ENCODE measurements at places on chromosomes 6 and 20.

GRCh38 chr6:129195161-129195560 lies 312.2 kb downstream of the LAMA2 start:
- no peak for DNase-seq

DNA sequence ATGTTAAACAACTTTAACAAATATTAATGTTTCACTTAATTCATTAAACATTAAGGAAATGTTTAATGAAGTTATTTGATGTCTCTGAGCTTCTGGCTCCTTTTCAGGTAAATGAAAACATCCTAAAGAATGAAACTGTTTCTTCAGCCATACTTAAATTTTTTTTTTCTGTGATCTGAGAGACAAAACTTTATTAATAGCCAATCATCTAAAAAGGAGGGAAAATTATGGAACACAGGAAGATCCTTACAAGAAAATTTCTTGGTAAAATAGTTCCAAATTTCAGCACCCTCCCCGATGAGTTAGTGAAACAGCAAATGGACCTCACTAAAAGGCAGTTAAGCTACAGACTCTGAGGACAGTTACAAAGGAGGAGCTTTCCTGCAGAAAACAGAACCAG lies 185.2 kb downstream of the REV3L start:
- DNase-seq: no peak

DNA sequence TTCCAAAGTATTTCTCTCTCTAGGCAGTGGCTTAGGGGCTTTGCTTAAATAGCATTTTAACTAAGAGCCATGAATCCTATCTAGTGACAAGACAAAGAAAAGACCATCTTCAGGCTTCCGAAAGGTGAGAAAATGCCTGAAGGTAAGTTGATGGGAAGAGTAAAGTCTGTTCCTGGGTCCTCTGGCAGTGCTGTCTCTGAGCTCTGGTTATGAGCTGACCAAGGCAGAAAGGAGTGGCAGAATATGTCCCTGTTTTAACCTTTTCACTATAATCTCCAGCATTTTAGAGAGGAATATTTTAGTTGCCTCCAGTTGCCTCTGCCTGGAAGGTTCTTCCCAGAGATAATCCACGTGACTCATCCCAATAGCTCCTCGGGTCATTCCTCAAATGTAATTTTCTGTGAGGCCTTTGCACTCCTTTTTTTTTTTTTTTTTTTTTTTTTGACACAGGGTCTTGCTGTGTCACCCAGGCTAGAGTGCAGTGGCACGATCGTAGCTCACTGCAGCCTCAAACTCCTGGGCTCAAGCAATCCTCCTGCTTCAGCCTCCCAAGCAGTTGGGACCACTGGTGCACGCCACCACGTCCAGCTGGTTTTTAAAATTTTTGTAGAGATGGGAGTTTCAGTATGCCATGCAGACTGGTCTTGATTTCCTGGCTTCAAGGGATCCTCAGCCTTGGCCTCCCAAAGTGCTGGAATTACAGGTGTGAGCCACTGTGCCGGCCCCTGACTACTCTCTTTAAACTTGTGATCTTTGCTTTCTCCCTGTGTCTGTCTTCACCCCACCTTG lies 3.7 kb upstream of the ARMH2 start:
- no peak for DNase-seq

DNA sequence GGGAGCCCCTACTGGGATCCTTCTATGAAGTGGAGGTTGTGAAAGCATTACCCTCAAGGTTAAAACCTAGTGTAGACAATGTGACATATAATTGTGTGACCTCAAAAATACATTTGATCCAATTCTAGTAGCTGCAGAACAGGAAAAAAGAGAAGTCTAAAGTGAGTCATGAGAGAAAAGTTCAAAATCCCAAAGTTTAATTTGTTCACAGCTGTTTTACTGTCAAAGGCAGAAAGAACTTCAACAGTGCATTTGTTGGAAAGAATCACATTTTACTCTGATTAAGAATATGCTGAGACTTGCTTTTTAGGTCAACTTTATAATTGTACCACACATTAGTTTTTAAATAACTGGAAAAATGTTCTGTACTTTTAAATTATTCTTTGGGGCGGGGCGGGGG lies 1027.4 kb upstream of the FLRT3 start:
- no peak for DNase-seq

DNA sequence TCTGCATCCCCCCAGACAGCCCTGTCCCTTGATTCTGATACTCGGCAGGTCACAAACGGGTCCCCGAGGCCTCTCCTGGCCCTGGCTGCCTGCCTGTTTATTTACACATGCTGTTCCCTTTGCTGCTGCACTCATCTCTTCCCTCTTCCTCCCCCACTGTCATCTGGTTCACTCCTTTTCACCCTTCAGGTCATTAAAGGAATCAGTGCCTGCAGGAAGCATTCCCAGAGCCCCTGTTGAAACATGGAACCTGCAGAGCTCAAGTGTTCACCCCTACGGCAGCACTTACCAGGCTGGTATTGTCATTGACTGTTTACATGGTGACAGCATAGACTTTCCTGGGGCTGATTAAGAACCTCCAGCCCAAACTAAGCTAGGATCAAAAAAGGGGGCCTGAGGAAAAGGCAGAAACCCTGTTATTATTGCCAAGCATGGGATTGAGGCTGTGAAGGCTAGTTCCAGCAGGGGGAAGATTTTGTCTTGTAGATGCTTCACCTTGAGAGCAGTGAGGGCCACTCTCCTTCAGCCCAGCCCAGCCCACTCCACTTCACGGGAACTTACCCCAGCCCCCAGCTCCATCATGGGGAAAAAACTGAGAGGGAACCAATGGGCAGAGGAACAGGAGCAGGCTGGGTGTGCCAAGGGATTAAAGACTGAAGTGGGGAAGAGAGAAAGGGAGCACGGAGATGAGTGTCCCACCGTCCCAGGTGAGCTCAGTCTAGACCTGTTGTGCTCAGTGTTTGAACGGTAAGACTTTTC lies 73.2 kb downstream of the JPH2 start:
- DNase-seq: no peak

DNA sequence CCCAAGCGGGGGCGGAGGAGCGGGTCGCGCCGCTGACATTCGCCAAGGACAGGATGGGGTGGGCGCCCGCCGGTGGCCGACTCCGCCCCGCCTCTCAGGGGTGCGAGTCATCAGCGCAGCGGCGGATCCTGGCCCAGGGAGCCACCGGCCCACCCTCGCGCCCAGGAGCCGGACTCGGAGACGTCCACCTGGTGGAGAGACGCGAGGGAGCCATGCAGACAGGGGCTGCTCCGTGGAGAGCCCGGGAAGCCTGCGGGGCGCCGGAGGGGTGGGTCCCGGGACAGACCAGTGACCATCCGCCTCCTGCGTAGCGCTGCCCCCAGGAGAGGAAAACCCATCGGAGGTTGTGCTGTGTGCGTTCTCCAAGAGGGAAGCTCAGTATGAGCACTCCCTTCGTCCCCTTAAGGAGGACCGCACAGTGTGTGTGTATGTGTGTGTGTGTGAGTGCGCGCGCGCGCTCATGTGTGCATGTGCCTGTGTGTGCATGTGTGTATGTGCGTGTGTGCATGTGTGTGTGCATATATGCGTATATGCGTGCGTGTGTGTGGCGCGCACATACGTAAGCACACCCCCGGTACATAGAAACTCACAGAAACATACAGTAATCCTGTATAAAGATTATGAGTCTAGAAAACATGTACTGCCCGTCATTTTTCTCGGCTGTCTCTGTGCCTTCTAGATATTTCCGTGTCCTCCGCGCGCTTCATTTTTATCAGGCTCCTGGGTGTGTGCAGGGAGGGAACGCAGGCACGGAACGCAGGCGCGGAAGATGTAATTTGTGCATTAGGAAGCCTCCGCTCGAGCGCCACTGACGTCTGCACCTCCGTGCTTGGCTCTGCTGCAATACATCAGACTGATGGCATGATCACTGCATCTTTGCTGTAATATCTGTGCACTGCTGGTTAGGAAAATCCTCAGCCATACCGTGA lies 158.9 kb downstream of the TBXT start:
- DNase-seq: no peak

GRCh38 chr6:55014321-55015088 lies 159.8 kb upstream of the HCRTR2 start:
- no peak for DNase-seq

DNA sequence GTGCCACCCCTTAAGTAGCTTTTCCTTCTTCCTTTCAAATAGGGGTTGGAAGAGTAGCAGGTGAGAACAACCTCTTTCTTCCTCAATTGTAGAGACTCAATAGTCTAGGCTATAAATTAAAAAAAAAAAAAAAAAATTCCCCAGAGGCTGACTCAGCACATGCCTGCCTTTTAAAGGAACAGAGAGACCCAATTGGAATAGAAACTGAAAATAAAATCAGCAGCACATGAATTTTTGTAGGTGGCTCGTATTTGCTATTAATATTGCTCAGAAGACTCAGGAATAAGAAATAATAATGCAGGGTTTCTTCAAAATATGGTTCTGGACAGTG lies 19.3 kb downstream of the TOP1 start:
- DNase-seq: no peak

- DNase-seq: no peak
Observed at GRCh38 chr6:33632558-33633039, 11.5 kb downstream of the ITPR3 start.

GRCh38 chr6:33195304-33196165 lies 3.3 kb upstream of the COL11A2 start:
- DNase-seq: no peak

DNA sequence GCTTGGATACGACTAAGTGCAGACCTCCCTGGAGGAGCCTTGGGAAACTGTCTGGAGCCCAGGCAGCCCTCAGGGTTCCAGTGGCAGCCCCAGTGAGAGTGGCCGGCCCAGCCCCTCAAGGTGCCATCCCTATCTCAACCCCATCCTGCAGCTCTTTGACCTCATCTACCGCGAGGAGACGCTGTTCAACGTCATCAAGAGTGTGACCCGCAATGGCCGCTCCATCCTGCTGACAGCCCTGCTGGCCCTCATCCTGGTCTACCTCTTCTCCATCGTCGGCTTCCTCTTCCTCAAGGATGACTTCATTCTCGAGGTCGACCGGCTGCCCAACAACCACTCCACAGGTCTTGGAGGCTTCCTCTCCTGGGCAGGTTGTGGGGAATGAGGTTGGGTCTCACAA lies 20.7 kb downstream of the UQCC2 start:
- DNase-seq: no peak

DNA sequence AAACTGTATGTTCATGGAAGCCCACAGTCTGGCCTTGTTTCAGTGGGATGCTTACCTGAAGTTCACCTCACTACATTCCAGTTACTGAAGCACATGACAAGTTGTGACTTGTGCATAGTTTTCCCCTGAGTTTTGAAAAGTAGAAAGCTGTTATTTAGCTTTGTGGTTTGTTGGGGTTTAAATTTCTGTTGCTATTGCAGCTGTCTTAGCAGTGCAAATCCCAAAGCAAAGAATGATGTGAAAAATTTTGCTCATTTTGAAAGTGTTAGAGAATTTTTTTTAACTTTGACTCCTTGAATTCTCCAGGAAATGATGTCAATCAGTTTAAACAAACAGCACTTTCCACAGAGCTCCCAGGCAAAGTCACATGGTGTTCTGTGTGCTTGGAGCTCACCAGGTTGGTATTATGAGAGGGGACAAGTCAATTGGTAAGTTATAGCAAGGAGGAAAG lies 268.4 kb downstream of the ADGRG6 start:
- no peak for DNase-seq

- no peak for DNase-seq
Observed at GRCh38 chr20:40938020-40938419, 90.6 kb upstream of the TOP1 start.

- DNase-seq: no peak
Observed at GRCh38 chr6:139990026-139990686, 615.7 kb upstream of the CITED2 start.

GRCh38 chr6:15247500-15248450 lies 1.9 kb downstream of the JARID2 start:
- DNase-seq: peak; percentile 27

- DNase-seq: no peak
Observed at GRCh38 chr6:38136547-38136946, 317.0 kb downstream of the ZFAND3 start.

DNA sequence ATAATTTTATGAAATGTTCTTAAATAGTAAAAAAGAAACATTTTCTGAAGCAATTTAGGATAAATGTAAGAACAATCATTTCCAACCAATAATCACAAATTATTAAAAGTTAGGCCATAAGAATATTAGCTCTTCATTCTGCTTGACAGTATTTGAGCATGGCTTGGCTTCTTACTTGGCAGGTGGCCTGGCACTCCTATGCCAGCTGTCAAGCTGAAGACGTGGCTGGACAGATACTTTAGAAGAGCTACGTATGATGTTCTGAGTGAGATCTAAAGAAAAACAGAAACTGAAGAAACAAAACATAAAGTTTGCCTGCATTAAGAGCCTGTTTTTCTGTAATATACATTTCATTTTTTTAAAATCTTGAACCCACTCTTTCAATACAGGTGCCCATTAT lies 438.9 kb downstream of the GRIK2 start:
- no peak for DNase-seq

GRCh38 chr6:38271081-38271480 lies 368.6 kb downstream of the BTBD9 start:
- DNase-seq: no peak

DNA sequence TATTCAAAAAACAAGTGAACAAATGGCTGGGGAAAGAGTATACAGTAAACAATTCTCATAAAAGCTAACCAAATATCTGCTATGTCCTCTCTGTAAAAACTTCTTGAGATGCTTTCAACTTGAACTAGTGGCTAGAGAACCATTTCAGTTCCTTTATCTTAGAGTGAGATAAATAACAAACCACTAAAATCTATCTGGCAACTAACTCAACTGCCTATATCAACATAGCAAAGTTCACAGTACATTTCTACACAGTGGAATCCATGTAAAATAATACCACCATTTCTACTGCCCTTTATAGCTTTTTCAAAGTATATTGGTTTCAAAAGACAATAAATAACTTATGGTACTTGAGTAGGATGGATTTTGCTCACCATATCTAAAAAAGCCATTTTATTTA lies 95.1 kb downstream of the MMS22L start:
- no peak for DNase-seq

- no peak for DNase-seq
Observed at GRCh38 chr6:107083047-107083768, 32.1 kb downstream of the BEND3 start.

- no peak for DNase-seq
Observed at GRCh38 chr20:24985802-24986201, 6.7 kb downstream of the APMAP start.

DNA sequence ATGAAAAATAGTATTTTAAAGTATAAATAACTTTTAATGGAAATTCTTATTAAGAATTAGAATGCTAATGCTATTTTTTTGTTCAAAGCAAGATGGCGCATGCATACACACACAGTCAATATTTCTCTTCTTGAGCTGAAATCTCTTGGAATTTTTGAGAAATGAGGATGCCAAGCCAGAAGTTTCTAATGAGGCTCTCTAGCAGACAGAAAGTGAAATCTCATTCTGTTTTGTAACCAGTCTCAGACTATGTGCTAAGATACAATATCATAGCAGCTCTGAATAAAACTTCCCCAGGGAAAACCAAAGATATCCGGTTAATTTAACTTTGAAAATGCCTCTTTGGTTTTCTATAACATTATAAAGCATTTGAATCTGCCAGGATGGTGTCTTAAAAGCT lies 97.2 kb upstream of the HDAC2 start:
- no peak for DNase-seq

DNA sequence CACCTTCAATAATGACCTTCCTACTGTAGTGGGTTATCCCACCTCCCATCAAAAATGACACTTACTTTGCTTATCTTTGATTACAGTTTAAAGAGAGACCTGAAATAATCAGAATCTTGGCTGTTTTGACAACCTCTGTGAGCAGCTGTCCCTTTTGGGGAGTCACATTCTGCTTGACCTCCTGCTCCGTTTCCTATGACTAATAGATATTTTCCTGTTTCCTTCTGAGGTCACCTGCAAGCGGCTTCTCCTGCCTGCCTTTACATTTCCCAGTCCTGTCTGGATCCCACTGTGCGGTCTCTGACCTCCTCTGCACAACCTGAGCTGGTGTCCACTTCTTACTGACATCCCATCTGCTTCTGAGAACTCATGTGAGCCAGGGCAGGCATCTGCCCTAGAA lies 54.2 kb downstream of the TRAM2 start:
- DNase-seq: no peak
